ENCODE measurements at places on chromosomes 2 and 18. TPM values are rescaled to one million over a fixed set of nuclear protein-coding genes. Genes with fewer than 3 reads are reported as not detected.

YPEL5 gene
- 98.0 TPM for total RNA-seq

SLC66A3 gene
- 23.8 TPM for total RNA-seq

DSEL gene
- total RNA-seq, result 11.1 TPM

CNDP1 gene
- total RNA-seq, result not detected

CRACDL gene
- total RNA-seq, result 17.8 TPM

CCT4 gene
- total RNA-seq, result 95.7 TPM

AQP12B gene
- not detected for total RNA-seq

ALK gene
- 1.1 TPM for total RNA-seq

WIPF1 gene
- total RNA-seq, result 84.4 TPM

PTPRN gene
- not detected for total RNA-seq

CTAGE1 gene
- total RNA-seq, result not detected

MOCOS gene
- total RNA-seq, result 4.2 TPM

POTEF gene
- total RNA-seq, result not detected

IL36RN gene
- total RNA-seq, result not detected

ACOXL gene
- total RNA-seq, result 38.5 TPM

PLGLB1 gene
- total RNA-seq, result 2.7 TPM
